ENCODE measurements at places on chromosomes 4 and X.

DNA sequence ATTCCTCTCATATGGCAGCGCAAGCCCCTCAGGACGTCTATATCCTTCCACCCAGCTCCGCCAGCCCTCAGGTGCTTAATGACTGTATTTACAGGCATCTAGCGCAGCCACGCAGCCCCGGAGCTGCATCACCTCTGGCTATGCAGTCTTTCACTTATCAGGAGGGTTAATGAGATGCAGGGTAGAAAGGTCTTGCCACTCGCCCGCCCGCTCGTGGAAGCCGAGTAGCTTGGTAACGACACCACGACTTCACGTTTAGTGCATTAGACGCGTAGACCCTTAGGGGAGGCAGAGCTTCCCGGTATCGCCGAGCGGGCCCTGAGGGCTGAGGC is 1.5 kb upstream of the SLC16A2 start:
- no peak for DNase-seq

DNA sequence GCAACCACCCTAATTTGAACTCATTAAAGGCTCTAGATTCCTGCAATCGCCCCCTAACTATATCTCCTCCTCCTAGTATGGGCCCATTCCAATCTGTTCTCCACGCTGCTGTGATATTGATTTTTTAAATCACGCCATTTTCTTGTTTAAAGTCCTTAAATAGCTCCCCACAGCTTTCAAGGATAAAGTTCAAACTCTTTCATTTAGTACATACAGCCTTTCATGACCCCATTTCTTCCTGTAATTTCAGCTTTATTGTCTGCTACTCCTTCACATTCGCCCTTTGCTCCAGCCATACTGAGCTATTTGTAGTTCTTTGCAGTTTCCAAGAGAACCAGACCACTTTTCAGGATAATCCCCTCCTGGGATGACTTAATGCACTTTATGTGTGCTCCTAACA is 118.5 kb downstream of the GC start:
- DNase-seq, result no peak

- DNase-seq, result no peak
These were observed 130.1 kb downstream of the KLHL8 start for GRCh38 chr4:87090305-87090704.

- peak; percentile 44 for DNase-seq
These were observed at the start of gene ELOVL6 for GRCh38 chr4:110198435-110199416. TSS of gene ELOVL6 (minus strand) at chr4:110198615. CDS start at chr4:110198335, 280 bp downstream.

DNA sequence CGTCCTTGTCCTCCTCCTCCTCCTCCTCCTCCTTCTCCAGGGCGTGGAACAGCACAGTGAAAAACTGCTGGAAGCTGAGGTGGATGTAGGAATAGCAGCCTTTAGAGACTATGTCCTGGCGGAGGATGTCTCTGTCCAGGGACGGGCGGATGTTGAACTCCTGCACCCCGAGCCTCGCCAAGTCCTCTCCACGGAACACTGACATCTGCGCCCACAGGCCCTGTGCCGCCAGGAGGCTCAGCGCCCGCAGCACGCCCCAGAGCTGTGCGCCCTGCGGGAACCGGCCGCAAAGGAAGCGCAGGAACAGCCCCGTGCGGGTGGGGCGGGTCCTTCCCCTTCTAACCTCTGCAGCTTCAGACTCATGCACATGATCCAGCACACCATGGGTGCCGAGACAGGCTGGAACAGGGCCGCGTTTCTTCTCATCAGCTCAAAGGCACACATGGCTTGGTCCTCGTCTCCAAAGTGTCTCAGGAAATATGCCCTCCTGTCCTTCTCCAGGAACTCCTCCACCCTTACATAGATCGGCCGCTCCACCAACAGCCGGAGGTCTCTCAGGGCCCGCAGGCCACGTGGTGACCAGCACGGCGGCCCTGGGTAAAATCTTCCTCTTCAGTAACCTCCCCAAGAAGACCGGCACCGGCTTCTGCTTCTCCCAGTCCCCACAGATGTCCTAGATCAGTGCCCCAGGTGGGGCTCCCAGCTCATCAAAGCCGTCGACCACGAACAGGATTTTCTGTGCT is 1.2 kb downstream of the NLRP2B start:
- no peak for DNase-seq

- DNase-seq, result no peak
These were observed 935.9 kb upstream of the EPHA5 start for GRCh38 chr4:66606215-66606614.

- no peak for DNase-seq
These were observed 394.5 kb downstream of the KCNIP4 start for GRCh38 chr4:21554066-21554465.

DNA sequence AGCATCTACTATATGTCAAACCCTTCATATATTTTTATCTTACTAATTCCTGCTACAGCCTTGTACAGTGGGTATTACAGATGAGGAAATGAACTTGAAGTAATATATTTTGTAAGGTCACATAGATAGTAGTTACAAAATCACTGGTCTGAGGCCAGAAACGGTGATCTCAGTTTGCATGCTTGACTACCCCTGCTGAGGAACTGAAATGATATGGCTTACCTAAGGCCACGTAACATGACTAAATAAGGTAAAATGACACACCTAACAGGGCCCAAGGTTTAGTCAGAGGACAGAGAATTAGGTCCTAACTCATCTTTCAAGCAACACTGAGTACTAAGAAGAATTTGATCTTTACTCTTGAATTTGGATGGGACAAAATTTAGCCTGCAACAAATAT is 1.5 kb upstream of the COMMD8 start:
- DNase-seq, result no peak

DNA sequence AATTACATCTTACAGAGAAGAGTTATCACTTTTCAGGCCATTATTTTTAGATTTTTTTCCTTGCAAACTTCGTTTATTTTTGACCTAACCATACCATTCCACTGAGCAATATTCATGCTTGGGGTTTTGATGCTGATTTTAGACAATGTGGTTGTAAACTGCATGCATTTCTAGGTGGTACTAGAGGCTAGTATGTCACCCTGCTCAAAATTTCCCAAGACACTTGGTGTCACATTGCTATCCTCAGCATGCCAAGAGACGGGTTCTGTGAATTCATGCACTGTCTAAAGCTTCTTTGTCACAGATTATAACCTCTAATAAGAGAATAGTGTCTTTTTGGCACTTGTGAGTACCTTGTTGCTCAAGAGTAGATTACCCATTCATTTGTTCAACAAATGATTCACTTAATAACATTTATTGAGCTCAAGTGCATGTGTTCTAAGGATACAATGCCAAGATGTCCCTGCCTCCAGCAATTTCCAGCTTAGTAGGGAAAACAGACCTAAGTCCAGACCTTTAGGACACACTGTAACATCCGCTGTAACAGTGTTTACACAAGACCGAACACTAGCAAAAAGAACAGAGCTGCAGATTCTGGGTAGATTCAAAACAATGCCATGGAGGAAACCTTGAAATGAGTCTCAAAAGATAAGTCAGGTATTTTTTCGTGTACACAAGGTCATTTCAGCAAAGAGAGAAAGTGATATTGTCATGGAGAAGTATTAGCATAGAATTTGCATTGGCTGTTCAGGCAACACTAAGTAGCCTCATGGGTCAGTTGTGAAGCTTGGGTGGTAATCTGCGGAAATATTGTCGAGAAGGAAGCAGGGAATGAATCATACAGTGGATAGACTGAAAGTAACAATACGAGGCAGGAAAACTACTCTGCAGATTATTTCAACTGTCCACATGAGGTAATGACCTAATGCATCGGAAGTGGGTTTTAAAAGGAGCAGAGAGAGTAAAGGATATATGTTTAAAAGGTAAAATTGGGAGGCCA is 515.1 kb upstream of the ZFP42 start:
- DNase-seq, result no peak

- DNase-seq, result no peak
These were observed 68.9 kb upstream of the PRPS2 start for GRCh38 chrX:12722314-12722713.

DNA sequence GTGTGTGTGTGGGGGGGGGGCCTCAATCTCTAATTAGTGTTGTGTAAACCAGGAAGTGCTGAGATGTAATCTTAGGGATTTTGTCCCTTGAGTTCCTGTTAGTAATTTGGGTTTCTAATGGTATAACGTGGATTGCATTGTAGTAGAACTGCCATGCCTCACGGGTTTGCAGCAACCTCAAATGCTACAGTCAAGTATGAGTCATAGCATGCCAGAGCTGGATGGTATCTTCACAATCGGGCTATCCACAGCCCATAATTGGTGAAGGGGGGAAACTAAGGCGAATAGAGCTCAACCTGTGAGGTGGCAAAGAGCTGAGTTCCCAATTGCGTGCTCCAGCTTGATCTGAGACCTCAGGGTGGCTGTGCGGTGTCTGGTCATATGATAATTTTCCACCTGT is 2.2 kb upstream of the FMR1NB start:
- no peak for DNase-seq

DNA sequence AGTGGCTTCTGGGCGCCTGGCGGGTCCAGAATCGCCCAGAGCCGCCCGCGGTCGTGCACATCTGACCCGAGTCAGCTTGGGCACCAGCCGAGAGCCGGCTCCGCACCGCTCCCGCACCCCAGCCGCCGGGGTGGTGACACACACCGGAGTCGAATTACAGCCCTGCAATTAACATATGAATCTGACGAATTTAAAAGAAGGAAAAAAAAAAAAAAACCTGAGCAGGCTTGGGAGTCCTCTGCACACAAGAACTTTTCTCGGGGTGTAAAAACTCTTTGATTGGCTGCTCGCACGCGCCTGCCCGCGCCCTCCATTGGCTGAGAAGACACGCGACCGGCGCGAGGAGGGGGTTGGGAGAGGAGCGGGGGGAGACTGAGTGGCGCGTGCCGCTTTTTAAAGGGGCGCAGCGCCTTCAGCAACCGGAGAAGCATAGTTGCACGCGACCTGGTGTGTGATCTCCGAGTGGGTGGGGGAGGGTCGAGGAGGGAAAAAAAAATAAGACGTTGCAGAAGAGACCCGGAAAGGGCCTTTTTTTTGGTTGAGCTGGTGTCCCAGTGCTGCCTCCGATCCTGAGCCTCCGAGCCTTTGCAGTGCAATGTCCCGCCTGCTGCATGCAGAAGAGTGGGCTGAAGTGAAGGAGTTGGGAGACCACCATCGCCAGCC is at the start of gene ATOH1:
ATOH1 (plus strand) TSS at position 422 of the 663 bp plus-strand sequence; CDS start at position 596, 174 bp downstream.
- peak; percentile 1 for DNase-seq

- no peak for DNase-seq
These were observed 15.8 kb upstream of the GRIA2 start for GRCh38 chr4:157204634-157205244.

DNA sequence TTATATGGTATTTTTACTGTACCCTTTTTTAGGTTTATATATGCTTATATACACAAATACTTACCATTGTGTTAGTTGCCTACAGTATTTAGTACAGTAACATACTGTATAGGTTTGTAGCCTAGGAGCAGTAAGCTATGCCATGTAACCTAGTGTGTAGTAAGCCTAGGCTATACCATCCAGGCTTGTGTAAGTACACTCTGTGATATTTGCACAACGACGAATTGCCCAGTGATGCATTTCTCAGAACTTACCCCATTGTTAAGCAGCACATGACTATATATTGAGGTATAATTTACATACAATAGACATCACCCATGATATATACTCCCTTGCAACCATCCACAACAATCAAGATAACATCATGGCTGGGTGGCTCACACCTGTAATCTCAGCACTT is 40.1 kb downstream of the STAG2 start:
- no peak for DNase-seq

- DNase-seq, result no peak
These were observed 62.5 kb downstream of the CHRDL1 start for GRCh38 chrX:110733166-110733565.

- no peak for DNase-seq
These were observed 880.8 kb downstream of the TECRL start for GRCh38 chr4:63528256-63528991.

DNA sequence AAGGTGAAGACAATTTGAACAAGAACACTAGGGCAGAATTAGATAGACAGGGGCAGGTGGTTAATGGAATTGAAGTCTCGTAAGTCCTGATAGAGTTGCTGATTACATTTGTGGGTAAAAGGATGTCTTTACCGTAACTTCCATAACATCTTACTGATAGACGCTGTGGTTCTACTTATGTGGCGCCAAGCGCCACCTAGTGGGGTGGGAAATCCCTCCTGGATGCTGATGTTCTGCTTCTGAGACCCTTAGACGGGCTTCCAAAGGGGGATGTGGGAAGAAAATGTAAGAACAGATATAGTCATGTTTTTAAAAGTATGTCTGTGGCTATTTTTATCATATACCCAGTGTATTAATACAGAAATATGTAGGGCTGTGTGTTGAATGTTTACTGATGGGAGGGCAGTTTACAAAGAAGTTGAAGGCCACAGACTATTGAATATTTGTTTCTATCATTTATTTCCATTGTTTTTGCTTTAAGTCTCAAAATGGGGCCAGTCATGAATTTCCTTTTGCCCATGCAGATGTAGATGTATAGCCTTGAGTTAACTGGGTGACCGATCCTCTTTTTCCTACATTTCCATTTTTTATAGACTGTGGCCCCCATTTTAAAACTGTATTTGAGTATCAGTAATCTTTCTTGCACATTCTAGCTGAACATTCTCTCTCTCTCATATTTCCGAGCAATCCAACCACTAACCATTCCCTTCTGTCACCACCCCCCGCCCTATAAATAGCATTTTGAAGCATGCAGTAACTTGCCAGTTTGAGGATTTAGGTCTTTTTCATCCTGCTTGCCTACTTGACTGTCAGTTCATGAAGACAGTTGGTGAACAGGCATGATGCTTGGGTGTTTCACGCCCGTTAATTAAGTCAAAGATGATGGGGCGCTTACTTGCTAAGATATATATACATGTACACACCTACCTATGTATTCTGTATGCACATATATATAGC is 12.1 kb upstream of the TLR8 start:
- no peak for DNase-seq

DNA sequence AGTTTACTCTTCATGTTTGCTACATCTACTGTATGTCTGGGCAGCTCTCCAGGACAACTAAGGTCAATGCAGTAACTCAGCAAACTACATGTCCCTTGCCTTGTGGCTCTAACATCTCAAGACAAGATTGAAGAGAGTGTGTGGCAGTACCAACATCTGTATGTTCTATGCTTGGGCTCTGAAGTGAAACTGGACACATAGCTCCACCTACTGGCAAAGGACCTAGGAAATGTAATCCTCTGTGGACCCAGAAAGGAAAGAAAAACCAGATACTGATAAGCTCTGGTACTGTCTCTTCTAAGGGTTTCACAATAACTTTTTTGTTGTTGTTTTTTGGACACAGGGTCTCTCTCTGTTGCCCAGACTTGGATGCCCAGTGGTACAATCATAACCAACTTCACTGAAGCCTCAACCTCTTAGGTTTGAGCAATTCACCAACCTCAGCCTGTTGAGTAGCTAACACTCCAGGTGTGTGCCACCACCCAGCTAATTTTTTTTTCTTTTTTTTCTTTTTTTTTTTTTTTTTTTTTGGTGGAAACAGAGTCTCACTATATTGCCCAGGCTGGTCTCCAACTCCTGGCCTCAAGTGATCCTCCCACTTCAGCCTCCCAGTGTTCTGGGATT is 64.1 kb downstream of the QDPR start:
- peak; percentile 68 for DNase-seq

- no peak for DNase-seq
These were observed at the start of gene BMP3 for GRCh38 chr4:81030061-81030980. TSS of gene BMP3 (plus strand) at chr4:81030708. CDS start at chr4:81031285, 577 bp downstream.

GRCh38 chr4:174381440-174381800 is 97.7 kb downstream of the CEP44 start:
- no peak for DNase-seq

- no peak for DNase-seq
These were observed 41.8 kb downstream of the EIF4E start for GRCh38 chr4:98887145-98887544.

GRCh38 chr4:522911-523443 is 24.0 kb downstream of the PIGG start:
- DNase-seq, result no peak

All from astrocyte of the cerebellum (primary cell).